Activated CD4-positive, alpha-beta T cell treated with anti-CD3 and anti-CD28 coated beads for 36 hours (primary cell): ENCODE measurements at places on chromosomes 5 and 9. TPM values are rescaled to one million over a fixed set of nuclear protein-coding genes. Genes with fewer than 3 reads are reported as not detected.
A peak's percentile ranks its signal among the peaks of the same experiment; 100 is the strongest.

Gene QRFP
- not detected for total RNA-seq

Gene HSD17B3
- total RNA-seq, result not detected

Gene LAMC3
- total RNA-seq, result 0.59 TPM

Gene TUSC1
- total RNA-seq, result 0.79 TPM

Gene PAPPA
- not detected for total RNA-seq

Gene ORM2
- not detected for total RNA-seq

GRCh38 chr9:131218370-131218769, 57.9 kb downstream of the FAM78A start:
- DNase-seq, result no peak

DNA sequence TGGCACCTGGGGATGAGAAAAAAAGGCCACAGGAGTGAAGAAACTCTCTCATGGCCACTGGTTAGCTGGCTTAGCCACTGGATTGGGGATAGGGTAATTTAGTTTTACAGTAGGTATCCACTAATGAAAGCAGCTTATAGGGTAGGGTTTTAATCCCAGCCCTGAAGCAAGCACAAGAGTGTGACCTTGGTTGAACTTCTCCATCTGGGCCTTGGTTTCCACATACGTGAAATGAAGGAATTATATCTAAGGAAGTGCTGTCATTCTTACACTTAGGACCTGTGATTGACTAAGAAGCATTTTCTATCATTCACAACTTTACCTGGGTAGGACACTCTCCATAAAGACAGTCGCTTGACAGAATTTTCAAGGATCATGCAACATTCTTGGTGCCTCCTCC, 49.6 kb downstream of the FAT2 start:
- no peak for DNase-seq

- no peak for DNase-seq
Measured at GRCh38 chr5:107437986-107438510, 232.7 kb downstream of the EFNA5 start.

DNA sequence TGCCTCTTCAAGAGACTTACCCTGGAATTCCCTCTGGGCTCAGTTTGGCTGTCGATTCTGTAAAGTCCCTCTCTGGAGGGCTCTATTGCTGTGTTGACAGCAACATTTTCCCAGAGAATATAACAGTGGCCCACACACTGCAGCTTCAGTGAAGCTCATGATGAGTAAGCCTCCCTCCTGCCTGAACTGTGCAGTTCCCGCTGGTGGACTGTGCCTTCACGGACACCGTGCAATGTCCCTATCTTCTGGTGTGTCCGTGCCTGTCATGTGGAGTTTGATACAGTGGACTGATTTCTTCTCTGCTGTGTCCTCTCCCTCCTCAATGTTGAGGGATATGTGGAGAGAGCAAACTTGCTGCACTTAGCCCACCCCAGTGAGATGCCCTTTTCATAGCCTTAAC, 109.0 kb downstream of the NTRK2 start:
- DNase-seq, result no peak

- no peak for DNase-seq
Measured at GRCh38 chr9:124038790-124039633, 27.4 kb downstream of the LHX2 start.

GRCh38 chr9:23408874-23409273, 417.2 kb downstream of the ELAVL2 start:
- DNase-seq, result no peak

DNA sequence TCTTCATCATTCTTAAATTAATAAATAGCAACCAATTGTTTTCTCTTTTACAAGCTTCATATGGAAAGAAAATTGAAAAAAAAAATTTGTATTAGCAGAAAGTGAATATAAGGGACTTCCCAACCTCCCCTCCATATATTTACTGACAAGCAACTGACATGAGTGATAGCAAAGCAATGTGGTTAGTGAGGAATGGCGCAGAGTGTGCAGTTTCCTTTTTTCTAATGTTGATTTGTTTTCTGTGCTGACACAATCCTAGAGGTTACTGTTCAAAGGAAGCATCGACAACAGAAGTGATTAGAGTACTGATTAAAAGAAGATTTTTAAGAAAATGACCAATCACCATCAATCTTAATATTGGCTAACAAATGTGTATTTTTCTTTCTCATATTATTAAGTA, 1.7 kb upstream of the PTGER4 start:
- peak; percentile 44 for DNase-seq

- no peak for DNase-seq
Measured at GRCh38 chr5:97906135-97906534, 723.1 kb upstream of the RIOK2 start.

DNA sequence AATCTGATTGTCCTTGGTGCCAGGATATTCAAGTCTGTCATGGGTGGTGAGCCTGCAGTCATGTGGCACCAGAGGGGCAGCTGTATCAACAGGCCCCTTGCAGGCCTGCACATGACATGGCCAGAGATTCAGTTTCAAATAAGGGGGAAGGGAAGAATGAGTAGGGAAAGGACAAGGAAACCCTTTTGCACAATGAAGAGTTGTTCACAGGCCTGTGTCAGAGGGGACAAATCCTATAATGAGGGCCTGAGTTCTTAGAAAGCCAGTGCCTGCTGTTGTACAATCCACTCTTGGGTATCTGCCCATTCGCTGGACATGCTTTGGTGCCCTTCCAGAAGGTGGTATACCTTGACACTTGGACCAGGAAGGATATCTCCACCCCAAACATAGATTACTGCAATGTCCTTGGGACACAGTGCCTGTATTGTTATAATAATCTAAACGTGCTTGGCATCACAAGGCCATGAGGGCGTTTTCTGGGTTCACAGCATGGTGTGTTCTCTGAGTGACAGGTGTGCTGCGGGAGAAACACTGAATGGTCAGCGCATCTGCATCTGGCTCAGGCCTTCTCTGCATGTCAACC, 1.9 kb upstream of the TMEM171 start:
- no peak for DNase-seq
